Right renal pelvis (tissue), 4 donors: ENCODE measurements at places on chromosomes 1 and 21. TPM values are rescaled to one million over a fixed set of nuclear protein-coding genes. Genes with fewer than 3 reads are reported as not detected.

DNA sequence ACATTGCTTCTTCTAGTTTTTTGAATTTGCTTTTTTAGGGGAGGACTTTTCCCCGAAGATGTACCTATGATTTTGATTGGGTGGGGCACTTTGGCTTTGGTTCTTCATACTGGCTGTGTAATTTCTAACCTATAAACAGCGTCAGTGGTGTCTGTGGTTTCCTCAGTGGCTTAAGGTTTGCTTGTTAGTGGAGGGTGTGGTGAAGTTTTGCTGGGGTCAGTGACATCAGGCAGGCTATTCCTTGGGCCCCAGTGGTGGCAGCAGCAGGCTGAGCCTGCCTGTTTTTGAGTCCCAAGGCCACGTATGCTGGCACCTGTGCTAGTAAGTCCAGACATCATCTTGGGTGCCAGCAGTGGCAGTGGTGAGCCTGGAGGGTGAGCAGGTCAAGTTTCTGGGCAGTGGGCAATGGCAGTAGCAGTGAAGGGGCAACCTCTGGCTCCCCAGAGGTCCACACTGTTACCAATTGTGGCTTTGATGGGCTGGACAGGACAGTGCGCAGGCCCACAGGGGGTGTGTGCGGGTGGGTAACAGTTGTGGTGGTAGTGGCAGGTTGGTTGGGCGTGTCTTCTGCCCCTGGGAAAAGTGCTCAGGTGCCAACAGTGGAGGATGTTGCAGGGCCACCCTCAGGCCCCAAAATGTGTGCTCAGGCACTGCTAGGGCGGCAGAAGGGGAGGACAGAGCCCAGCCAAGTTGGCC, 54.9 kb upstream of the B3GALT2 start:
- no peak for DNase-seq

The PRMT2 gene
- 124 TPM for polyA plus RNA-seq

DNA sequence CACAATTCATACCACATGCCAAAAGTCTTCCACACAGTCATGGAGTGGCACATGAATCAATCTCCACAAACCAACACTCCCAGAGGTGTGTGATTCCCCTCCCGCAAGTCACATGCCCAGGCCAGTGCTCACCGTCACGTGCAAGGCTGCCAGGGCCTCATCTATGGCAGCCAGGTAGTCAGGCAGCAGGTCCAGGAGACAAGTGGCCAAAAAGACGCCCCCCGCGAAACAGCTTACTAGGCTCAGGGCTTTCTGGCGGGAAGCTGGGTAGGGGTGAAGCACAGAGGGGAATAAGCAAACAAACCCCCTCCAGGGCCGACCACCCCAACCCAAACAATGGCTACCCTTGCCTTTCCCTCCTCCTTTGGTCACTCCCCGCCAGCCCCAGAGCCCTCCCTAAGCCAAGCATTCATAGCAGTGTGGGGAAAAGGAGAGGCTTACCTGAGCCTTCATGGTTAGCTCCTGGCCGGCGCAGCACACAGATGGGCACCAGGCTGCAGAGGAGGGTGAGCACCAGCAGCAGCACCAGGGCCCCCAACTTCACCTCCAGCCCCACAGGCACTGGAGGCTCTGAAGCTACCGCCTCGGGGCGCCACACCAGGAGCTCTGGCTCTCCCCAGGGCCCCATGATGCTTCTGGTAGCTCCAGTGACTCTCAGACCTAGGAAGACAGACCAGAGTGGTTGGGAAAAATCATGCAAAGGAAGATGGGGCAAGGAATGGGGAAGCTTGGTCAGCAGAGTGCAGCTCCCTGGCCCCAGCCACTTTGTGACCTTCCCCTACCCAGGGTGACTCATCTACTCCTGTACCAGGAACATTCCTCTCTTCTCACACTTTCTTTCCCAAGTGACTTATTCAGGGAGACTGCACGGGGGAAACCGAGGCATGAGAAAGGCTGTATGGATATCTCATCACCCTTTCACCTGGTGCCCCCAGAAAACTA, 978 bp downstream of the SLC39A1 start:
- DNase-seq: no peak

DNA sequence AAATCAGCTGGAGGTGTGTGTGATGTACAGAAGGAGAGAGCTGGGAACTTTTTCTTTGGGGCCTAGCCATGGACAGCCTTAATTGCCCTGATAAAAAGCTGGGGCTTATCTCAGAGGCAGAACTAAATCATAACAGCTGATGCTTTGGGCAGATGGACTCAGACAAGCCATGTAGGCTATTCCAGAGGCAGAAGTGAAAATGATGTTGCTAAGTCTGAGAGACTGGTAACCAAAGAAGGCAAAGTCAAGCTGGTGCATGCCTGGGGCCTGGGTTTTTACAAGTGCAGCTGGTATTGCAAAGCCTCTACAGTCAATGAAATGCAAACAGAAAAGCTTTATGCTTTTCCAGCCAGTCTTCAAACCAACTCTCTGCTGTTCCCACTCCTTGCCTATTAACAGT, 39.0 kb upstream of the LMX1A start:
- no peak for DNase-seq

DNA sequence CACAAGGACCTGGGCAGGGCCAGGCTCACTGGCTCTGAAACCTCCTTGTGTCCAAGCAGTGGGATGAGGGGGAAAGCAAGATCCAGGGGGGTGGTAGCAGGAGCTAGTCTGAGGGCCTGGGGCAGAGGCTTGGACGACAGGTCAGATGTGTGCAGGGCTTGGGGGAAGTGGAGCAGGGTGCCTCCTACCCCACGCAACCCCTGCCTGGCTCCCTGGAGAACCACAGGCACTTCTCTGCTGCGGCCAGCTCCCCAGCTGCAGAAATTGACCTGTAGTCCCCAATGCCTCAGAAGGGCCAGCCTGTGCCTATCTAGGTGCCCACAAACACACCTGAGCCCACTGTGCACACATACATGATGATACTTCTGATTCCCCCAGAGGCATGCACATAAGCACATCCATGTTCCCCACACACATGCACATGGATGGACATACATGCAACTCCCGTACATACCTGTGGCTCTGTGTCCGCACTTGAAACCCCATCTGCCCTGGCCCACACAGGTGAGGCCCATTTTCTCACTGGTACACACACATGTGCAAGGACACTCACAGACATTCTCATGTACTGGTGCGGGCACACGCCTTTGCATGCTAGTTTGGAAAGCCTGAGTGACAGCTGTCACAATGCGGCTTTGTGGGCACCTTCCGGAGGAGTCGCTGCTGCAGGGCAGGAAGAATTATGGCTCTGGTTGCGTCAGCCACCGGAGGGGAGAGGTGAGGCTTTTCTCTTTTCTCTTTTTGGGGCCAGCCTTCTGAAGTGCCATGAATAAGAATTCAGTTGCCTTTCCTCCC, 247.2 kb upstream of the CSF3R start:
- DNase-seq: no peak

DNA sequence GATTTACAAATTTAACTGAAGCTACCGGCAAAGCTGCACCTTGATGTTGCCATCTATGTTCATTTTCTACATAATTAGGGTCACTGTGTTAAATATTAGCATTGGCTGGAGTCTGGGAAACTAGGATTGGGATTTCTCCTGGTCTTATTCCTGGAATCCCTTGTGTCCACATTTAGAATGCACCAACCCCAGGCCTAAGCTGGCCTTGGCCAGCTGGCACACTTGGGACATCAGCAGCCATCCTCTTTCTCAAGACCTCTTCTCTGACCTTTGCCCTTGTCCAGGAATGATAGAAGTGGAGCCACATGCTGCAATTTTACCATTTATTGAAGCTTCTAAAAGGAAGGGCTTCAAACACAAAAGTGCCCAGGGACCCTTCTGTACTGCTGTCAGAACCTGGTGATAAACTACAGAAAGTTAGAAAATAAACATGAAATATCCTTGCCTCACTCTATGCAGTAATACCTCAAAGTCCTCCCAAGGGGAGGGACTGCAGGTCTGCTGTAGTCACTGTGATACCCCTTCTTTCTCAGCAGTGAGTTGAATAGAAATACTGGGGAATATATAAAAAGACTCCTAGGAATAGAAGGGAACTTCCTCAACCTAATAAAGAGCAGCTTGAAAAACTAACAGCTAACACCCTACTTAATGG, 13.7 kb upstream of the PIGC start:
- DNase-seq: no peak

DNA sequence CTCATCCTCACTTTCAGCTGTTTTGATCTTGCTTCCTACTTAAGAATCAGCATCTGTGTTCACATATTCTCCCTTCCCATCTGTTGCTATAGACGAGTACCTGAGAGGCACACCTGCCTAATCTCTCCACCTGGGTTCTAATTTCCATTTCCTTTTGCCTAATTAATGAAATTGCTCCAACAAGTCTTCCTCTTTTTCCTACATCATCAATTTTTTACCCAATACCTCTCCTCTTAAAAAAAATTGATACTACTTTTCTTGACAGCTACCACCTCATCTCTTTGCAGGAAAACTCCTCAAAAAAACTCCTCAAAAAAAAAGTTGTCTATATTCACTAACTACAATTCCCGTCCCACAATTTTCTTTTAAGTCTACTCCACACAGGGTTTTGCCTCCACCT, 71.8 kb downstream of the NME7 start:
- no peak for DNase-seq
